ENCODE measurements at places on chromosomes 2 and 18.

DNA sequence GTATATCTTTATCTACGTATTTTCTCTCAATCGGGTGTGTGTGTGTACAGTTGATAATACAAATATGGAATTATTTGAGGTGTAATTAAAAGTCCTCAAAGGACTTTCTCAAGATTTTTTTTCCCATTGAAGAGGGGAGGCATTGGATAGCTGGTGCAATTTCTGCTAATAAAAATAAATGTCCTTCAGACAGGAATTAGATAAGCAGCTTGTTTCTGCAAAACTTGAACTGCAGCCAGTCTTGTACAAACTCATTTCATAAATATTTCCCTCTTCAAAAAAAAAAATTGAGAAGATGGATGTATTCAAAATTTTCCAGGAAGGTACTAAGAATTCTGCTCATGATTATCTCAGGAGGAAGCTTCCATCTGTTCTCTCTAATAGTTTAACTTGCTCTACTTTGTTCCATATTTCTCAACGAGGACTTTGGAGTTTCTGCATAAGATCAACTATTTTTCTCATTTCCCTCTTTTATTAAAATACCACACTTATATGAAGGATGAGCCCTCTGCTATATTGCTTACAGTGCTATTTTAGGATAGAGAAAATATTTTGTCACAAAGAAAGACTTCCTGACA is 33.0 kb upstream of the GLS start:
- DNase-seq, result no peak

GRCh38 chr18:13239171-13239956 is 20.8 kb downstream of the LDLRAD4 start:
- DNase-seq, result no peak

GRCh38 chr2:164285576-164285975 is 335.7 kb downstream of the GRB14 start:
- DNase-seq, result no peak

DNA sequence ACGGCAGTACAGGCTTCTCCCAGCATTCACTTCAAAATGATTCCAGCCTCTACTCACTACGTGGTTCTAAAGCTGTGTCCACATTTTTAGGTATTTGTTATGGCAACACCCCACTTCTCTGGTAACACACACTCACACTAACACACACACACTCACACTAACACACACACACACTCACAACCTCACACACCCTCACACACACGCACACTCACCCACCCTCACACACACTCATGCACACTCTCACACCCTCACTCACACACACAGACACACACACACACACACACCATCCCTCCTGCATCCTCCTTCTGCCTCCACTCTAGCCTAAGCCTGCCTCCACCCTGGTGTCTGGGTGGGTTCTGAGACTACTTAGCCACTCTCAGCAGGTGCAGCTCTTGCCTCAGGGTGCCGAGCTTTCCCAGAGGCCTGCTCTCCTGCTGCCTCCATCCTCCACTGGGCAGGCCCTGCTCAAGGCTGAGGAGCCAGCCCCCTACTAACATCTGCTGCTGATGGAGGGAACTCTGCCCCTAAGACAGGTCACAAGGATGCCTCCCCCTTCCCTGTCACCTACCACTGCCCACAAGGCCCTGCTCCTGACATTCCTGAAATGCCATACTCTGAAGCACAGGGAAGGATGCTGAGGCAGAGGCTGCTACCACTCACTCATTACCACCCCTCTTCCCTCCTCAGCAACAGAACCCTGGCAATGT is 63.9 kb downstream of the NCAPH start:
- no peak for DNase-seq

DNA sequence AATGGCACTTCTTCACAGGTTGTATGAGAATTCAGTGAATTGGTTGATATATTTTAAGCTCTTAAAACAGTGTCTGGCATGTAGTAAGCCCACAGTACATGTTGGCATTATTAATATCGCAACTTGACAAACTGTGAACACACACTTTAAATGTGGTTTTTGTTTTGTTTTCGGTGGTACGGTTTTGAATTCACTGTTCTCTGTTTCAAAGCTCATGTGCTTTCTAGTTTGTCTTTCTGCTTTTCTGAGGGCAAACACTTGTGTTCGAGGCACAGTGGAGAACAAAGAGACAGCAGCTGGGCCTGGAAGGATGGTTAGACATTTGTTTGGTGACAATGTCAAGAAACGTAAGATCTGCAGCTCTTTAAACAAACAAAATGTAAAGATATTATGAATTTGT is 276.5 kb upstream of the MC4R start:
- DNase-seq, result no peak

- DNase-seq, result no peak
Observed at GRCh38 chr18:58055890-58056558, 12.0 kb downstream of the NEDD4L start.

DNA sequence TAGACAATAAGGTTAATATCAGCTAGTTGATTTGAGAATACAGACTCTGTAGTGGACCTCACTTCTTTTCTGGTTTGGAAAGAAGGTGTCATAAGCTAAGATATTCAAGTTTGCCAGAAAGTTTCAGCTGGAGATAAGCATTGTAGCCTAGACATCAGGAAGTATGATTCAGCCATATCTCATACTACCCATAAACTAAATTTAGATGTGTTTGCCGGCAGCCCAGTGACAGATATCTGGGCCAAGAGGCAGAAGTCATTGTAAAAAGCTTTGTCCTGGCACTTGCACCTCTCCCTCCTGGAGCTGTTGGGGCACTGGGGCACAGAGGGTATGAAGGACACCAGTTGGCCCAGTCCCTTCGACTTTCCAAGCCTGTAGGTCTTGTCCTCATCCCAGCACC is 128.0 kb downstream of the EPHA4 start:
- peak; percentile 83 for DNase-seq

- DNase-seq, result no peak
Observed at GRCh38 chr18:6719098-6719846, 10.2 kb upstream of the ARHGAP28 start.

GRCh38 chr2:168149986-168150385 is 97.4 kb downstream of the STK39 start:
- no peak for DNase-seq

DNA sequence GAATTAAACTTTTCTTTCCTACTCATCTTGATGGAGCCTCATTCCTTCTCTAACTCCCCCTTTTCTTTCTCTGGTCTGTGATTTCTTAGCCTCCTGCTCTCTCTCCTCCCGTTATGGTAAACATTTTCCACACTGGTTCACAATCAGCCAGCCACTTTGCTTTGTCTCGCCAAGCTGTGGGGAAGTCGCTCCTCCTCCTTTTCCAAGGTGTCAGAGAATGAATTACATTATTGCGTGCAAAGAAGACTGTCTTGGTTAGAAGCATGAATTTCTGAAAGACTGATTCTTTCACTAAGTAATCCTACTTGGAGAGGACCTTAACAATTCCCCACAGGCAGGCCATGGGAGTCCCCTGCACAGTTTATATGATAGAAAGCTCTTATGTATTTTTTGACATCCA is 46.1 kb downstream of the RASGRP3 start:
- no peak for DNase-seq

- no peak for DNase-seq
Observed at GRCh38 chr2:75460630-75461029, 100.1 kb downstream of the EVA1A start.

DNA sequence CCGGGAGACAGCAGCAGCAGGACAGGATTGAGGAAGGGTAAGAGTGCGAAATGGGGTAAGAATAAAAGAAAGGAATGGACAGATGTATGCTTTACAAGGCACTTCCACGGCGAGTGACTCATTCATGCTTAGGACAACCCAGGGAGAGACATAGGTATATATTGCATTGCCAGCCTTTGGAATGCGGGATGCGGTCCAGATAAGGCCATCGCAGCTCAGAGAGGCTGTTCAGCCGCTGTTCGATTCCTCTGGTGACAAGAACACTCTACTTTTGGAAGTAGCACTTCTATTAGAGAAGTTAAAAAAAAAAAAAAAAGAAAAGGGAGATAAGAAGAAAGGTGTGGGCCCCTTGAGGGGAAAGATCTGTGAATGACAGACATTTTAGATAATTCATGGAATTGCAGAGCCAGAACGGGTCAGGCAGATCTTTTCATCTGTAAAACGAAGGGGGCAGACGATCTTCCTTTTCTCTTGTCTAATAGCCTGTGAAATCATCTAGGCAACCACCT is 819 bp upstream of the NCOA1 start:
- DNase-seq, result no peak

GRCh38 chr2:144409241-144409640 is 110.7 kb downstream of the ZEB2 start:
- no peak for DNase-seq

DNA sequence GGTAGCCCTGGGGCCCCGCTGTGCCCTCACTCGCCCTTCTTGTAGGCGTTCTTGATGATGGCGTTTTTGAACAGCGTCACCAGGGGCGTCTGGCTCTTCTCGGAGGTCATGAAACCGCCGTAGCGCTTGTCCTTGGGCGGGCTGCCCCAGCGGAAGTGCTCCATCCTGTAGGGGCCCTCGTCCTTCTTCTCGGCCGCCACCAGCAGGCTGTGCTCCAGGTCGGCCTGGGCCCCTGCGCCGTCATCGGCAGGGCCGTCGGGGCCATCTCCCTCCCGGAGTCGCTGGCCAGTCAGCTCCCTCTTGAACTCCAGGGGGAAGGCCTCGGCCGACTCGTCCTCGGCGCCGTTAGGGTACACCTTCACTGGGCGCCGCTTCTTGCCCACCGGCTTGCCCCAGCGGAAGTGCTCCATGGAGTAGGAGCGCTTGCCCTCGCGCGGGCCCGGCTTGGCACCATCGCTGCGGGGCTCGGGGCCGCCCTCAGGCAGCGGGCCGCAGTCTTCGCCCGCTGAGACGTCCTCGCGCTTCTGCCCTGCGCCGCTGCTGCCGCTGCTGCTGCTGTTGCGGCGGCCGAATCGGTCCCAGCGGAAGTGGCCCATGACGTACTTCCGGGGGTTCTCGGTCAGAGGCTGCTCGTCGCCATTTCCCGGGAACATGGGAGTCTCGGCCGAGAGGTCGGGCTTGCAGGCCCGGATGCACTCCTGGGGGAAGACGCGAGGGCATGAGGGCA is 7.2 kb downstream of the POMC start:
- DNase-seq, result no peak

GRCh38 chr2:111930875-111931274 is 32.5 kb downstream of the MERTK start:
- no peak for DNase-seq

DNA sequence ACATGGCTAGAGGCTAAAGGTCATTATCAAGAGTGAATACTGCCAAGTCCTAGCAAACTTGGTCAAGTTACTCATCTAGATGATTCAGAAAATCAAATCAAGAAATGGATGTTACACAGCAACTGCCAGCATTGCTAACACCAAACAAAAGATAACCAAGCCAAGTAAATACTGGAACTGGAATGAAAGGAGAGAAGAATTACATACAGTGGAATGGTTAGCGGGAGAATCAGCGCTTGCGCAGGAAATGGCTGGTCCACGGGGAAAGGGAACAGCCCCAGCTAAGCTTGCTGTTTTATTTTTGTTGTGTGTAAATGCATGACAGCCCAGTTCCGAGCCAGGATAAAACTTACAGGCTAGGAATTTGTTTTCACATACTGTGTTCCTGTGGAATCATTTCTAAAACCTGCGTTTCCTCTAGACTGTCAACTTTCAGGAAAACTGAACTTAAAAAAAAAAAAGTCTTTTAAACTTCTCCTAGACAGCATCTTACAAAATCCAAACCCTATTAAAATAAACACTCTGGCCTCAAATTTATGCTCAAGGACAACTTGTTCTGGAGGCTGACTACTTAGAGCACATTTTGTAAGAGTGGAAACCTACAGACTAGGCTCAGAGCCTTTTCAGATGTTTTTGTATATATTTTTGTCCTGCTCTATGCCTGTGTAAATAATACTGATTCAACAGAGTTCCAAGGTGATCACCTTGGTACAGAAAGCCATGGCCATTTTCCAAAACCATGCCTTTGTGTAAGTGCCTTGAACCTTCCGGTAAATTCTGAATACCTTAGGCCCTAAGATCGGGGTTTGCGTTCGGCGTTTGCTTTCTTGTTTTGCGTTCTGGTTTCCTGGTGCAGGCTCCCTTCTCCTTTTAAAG is 30.7 kb upstream of the TXNDC2 start:
- no peak for DNase-seq

DNA sequence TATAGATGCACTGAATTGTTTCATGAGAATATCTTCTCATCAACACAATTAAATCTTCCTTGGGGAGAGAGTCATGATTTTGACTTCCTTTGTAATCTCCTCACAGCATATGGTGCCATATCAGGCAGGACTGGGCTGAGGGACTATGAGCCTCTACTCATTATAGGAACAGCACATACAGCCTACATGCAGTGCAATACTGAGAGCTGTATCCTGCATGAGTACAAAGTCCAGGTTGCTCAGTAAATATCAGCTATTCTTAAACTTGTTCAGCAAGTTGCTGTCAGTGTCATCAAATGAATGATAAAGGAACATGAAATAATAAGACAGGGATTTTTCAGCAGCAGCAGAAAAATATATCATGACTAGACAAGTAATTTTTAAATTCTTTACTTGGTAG is 10.8 kb downstream of the DLGAP1 start:
- DNase-seq, result no peak

DNA sequence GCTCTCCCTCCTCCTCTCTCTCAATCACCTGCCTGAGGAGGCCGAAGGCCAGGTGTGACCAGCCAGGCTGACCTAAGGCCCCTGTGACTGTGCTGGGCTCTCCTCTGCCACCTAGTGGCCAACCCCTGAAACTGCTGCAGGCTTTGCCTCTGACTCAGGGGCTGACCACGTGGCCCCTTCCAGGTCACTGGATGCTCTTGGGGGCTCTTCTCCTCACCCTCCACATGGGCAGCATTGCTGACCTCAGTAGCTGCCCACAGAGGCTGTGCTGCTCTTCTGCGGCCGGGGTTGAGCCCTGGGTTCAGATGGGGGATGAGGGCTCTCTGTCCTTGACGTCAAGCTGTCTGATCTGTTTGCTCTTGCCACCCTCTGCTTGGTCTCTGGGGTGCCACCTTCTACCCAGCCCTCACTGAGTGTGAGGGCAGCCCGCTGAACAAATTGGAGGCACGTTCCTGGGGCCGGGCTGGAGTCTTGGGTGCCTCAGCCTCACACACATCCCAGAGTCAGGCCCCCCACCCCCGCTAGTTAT is 122.7 kb downstream of the TWIST2 start:
- peak; percentile 67 for DNase-seq

GRCh38 chr18:66438711-66439536 is 165.0 kb downstream of the CDH19 start:
- no peak for DNase-seq

All from OCI-M1 (cell line).